NCI-H187 (cell line): ENCODE measurements at places on chromosomes 12 and 14.

GRCh38 chr14:51981218-51981854 lies 8.0 kb upstream of the RTRAF start:
- DNase-seq = no peak

DNA sequence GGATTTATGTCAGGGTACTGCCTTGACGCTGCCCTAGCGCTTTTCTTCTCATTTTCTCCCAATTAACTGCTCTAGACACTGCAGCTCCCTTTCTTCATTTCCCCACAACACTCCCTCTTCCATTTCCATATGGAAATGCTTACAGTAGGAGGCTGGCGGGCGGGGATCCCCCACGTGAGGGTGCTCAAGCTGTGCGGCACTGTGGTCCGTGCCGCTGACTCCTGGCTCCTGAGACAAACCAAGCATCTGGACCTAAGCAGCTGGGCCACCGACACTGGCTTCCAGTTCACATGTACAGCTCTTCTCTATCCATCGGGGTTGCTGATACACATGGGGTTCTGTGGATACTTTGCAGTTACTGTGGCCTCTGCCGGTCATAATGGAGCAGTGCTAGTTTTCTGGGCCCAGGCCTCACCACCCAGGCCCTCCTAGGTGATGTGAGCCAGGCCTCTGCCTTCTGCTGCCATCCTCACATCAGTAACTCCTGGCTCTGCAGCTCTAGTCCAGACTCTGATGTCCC lies 20.2 kb downstream of the TCHP start:
- DNase-seq = no peak

GRCh38 chr12:117908411-117908810 lies 60.4 kb downstream of the KSR2 start:
- no peak for DNase-seq

DNA sequence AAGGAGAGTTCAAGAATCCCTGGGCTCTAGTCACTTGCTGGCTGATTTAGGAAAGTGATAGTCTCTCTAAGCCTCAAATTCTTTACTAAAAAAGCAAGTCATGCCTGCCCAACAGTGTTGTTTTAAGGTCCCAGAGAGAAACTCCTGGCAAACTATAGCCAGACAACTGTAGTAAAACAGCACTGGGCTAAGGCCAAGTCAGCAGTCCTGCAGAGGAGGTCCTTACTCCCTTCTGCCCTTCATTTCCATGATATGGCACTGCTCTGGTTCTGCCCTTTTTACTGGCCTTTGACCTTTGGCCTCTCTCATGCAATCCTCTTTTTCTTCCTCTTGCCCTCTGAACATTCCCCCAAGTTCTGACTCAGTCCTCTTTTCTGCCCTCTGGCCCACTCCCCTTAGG lies 74.9 kb downstream of the VWF start:
- DNase-seq = no peak

GRCh38 chr12:14716848-14717444 lies 20.5 kb upstream of the GUCY2C start:
- no peak for DNase-seq
